ENCODE measurements at places on chromosomes 3 and 15.
A peak's percentile ranks its signal among the peaks of the same experiment; 100 is the strongest.

DNA sequence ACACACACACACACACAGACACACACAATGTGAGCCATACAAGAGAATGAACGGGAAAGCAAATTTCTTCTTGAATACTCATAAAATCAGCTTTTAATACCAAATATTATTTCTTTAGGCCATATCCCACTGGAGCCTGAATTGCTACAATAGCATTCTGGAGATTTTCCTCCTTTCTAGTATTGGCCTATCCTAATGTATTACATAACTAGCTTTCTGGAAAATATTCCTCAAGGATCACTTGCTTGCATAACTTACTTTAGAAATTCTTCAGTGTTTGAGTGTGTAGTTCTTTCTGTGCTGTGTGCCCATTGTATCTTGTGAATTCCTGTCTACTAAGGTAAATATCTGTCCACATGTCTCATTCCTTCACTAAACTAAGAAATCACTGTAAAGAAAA is 351.0 kb upstream of the MCTP2 start:
- DNase-seq = no peak

DNA sequence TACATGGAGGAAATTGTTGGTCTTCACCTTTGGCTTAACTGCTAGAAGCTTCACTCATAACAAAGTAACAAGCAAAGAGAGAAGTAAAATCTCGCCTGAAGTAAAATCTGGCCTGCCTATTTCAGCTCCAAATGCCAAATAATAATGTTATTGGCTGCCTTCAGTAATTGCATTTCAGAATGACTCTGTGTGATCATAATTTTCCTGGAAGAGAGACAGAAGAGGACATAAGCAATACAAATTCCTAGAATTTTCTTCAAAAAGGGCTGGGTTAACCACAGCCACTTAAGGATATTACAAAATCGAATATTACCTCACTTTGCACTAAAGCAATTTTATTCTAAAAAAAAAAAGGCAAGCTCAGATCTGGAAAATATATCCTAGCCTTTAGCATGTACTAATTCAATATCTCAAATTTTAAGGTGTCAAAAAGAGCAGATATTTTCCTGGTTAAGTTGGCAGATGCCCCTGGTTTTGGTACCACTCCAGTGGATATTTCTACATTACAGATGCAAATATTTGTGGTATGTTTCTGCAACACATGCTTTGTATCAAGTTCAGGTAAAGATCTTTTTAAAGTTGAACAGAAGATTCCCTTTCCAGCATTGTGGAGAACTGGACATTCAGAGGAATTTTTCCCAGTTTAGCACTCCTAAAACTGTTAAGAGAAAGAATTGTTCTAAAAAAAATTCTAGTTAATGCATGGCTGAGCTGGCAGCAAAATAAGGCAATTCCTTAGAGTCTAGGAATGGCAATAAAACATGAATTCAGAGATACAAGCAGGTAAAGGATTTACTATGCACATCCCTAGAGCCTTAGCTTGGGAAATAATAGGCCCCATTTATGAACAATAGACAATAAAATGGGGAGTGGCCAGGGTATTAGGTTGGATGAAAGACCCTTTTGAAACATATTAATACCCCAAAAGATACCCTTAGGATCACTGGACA is 116.7 kb downstream of the STAC start:
- DNase-seq = no peak

GRCh38 chr3:54891540-54891897 is 36.3 kb downstream of the LRTM1 start:
- peak; percentile 97 for DNase-seq

DNA sequence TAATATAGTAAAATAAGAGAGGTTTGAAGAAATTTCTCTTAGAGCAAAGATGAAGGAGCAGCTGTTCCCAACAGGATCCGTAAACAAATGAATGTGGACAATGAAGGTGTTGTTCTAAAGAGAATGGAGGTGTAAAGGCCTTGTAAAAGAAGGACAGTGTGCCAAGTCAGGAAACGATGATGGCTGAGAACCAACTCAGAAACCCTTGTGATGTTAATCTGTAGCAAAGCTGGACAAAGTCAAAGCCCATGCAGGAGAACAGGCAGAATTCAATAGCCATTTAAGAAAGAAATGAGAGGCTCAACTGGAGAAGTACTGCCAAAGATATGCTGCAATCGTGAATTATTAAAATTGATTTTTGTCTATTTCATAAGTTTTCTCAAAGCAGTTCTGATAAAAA is 192.2 kb downstream of the MBNL1 start:
- no peak for DNase-seq

GRCh38 chr3:123054109-123054778 is 12.6 kb upstream of the PDIA5 start:
- no peak for DNase-seq

GRCh38 chr3:190169243-190169642 is 48.5 kb upstream of the P3H2 start:
- peak; percentile 37 for DNase-seq

DNA sequence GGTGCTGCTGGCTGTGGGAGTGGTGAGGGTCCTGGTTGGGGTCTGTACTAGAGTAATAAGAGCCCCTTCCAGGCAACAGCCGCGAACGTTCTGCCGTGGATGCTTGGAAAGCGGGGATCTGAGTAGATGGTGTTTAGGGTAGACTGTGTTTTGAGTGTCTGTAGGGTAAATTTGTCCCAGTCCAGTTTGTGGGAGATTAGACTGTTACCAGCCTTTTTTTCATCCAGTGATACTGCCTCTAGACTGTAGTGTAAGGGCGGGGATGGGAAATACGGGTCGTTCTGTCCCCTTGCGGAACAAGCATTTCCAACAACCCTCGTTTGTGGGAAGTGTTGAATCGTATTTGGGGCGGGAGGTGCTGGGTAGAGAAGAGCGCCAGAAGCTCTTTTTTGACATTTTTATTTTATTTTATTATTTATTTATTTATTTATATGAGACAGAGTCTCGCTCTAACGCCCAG is 424 bp downstream of the HAUS2 start:
- DNase-seq = peak; percentile 12

- no peak for DNase-seq
These were observed 20.3 kb upstream of the NECTIN3 start for GRCh38 chr3:111051354-111051753.

GRCh38 chr3:61926923-61927322 is 365.6 kb downstream of the PTPRG start:
- DNase-seq = peak; percentile 82

GRCh38 chr3:40055956-40056355 is 246.5 kb downstream of the MYRIP start:
- no peak for DNase-seq

DNA sequence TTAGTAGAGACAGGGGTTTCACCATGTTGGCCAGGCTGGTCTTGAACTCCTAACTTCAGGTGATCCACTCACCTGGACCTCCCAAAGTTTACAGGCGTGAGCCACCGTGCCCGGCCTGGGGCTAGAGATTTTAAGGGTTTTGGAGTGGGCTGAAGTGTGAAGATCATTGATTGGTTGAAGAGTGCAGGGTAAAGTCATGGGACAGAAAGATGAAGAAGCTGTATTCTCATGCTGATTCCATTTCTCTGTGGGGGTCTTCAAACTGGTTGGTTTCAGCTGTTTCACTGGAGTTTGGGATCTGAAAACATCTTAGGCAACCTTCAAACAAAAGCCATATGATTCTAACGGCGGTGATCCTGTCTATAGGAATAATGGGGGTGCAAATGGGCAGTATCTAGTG is 52.1 kb downstream of the GATM start:
- no peak for DNase-seq

DNA sequence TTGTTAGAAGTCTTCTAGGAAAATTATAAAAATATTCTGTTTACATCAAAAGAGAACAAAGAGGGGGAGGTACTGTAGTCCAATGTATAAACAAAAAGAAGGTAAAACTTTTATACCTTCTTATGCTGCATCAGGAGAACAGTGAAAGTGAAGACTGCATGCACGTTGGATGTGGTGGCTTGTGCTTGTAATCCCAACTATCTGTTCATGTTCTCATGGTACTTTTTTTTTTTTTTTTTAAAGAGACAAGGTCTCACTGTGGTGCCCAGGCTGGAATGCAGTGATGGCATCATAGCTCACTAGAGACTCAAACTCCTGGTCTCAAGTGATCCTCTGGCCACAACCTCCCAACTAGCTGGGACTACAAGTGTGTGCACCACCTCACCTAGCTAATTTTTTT is 4.2 kb downstream of the SEC62 start:
- DNase-seq = no peak

DNA sequence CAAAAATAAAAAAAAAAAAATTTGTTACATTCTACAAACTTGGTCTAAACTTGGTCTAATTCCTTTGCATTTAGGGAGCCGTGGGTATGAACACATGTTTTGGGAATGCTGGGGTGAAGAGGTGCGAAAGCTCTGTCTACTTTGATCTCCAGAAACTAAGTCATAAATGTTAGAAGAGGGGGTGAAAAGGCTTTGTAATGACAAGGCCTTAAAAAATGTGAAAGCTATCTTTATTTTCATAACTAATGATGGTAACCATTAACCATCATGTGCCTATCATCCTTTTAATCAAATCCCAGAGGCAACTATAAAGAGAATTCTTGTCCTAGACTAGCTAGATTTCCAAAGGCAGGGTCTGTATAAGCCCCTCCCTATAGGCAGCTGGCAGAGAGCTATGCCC is 60.9 kb downstream of the PRICKLE2 start:
- DNase-seq = no peak

GRCh38 chr3:24389108-24390090 is 105.3 kb downstream of the THRB start:
- no peak for DNase-seq

DNA sequence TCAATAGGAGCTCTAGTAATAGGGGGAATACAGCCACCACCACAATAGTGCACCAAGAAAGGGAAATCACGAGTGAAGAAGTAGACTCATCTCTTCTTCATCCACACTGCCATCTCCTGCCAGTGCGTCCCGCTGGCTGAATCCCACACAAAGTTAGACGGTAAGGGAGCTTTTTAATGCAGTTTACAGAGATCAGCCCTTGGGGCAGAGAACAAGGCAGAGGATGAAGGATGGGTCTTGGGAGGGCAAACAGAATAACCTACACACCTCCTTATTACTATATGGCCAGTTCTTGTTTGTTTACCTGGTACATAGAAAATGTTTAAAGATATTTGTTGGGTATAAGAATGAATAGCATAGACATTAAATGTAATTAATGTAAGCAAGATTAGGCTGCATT is 11.0 kb upstream of the DPH6 start:
- DNase-seq = no peak

DNA sequence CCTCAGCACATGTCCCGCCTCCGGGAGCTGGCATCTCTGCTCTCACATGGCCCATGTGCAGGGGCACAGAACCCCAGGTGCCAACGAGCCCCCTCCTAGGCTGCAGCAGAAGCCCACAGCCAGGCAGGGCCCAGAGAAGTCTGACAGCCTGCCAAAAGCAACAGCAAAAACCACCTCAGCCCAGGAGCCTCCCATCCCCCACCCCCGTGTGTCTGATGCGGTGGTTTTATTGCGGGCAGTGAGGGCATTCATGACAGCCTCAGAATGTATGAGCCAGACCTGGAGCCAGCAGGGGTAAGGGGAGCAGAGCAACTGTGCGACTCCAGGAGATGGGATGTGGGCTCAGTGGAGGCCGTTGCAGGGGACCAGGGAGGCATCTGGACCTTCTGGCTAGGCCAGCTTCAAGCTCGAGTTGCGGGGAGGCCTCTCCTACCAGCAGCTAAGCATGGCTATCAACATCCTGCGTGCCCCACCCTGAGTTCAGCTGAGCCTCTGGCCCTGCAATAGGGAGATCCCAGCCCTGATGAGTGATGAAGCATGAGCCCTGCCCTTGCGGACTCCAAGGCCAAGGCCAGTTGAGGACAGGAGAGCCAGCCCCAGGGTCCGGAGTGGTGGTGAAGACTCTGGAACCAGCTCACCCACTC is 52.5 kb downstream of the CYP11A1 start:
- DNase-seq = no peak

GRCh38 chr3:36729204-36730056 is 34.9 kb downstream of the DCLK3 start:
- peak; percentile 69 for DNase-seq

GRCh38 chr15:99845009-99845408 is 111.8 kb upstream of the LYSMD4 start:
- DNase-seq = peak; percentile 1

GRCh38 chr15:24696842-24697241 is 21.3 kb downstream of the NPAP1 start:
- DNase-seq = no peak

- no peak for DNase-seq
These were observed 143.5 kb upstream of the SOX2 start for GRCh38 chr3:181568248-181568647.

GRCh38 chr3:138862531-138862923 is 27.8 kb upstream of the PIK3CB start:
- no peak for DNase-seq
